ENCODE measurements at places on chromosomes 1 and 21.
A peak's percentile ranks its signal among the peaks of the same experiment; 100 is the strongest.

DNA sequence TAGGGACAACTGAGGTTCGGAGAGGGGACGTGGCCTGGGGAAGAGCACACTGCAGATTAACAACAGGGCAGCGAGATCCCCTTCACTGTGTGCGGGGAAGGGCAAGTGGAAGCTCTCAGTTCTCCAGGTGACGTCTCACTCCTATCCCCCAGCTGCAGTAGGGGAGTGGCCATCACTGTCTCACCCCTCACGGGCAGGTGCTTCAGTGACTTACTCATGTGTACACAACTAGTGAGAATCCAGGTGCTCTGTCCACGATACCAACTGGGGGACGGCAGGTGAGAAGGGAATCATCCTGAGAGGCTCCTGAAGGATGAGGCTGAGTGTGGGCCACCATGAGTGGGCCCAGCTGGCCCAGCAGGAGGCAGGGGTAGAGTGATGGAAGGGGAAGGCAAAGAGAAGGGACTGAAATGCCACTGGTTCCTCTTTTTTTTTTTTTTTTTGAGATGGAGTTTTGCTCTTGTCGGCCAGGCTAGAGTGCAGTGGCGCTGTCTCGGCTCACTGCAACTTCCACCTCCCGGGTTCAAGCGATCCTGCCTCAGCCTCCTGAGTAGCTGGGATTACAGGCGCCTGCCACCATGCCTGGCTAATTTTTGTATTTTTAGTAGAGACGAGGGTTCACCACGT lies 25.9 kb downstream of the RHBG start:
- DNase-seq: no peak

GRCh38 chr1:78286686-78287085 lies 204.1 kb upstream of the PTGFR start:
- no peak for DNase-seq

- no peak for DNase-seq
These were observed 32.6 kb downstream of the GIPC2 start for GRCh38 chr1:78078358-78078757.

DNA sequence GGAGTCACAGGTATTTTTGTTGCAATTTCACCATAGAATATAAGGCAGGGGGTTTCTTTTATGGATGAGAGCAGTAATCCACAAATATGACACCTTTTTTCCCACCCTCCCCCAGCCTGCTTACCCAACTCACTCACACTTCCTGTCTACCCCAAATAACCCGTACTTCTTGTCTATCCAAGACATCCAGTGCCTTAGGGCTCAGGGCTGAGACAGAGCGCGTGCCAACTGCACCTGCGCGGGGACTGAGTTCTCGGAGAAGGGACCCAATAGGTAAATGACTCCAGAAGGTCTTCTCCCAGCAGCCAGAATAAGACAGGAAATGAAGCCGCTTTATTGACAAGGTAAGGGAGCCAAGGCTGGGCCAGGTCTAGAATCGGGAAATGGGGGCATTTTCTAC lies 369.1 kb downstream of the SIPA1L2 start:
- no peak for DNase-seq

DNA sequence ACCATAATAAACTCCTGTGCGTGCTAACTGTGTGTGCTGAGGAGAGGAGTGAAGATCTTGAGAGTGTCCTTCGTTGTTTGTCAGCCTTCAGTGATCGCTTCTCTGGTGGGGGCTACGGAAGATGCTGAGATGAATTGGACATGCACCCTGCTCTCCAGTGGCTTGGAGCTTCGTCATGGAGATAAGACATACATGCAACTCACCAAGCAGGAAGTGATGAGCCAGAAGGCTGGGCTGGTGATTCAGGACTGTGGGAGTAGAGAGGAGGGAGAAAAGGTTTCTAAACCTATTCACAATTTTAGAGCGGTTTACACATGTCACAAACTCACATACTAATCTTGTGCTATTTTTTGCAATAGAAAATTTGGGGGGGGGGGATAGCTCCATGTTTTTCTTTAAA lies 128.9 kb upstream of the ADAR start:
- peak; percentile 67 for DNase-seq

All from stimulated activated CD4-positive, alpha-beta T cell treated with anti-CD3 and anti-CD28 coated beads, Interleukin-2, amount 100 ng/mL, for 24 hours (primary cell).